Left colon (tissue), 2 donors: ENCODE measurements at places on chromosomes 6 and 20.

DNA sequence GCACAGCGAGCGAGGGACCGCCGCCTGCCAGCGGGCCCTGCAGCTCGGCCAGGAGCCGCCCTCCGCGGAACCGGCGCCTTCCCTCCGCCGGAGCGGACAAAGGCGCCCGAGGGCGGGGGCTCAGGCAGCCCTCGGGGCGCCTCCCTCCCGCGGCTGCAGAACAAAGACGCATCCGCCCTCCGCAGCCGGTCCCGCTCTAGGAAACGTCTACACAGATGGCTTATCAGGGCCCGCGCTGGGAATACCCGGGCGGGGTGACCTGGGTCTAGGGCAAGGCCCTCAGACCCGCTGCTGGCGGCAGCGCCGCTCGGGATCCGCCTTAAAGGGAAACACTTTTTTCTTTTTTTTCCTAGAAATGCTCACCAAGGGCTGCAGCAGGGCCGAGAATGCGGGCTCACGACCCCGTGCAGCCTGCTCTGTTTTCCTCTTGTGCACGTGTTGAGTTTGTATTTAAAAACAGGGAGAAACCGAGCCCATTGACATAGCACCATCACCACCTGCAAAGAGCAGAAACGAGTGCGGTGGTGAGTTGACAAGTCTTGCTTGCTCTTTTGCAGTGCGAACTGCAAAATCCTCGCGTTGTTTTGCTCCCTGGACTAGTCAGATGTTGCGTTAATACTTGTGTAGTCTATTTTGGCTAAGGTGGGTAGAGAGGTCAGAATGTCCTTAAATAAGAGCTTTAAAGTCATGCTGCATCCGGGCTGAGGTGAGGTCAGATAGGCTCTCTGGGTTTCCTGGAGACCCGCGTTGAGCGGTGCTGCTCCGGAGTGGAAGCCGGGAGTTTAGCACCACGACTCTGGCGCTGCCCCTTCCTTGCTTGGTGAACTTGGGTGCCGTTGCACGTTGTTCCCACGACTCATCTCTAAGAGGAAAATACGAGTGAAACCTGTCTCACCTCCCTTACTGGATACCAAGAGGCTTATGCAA is 1.1 kb upstream of the RPS6KA2 start:
- DNase-seq, result peak; percentile 76

GRCh38 chr20:57996465-57996864 is 232.0 kb downstream of the ANKRD60 start:
- peak; percentile 30 for DNase-seq

GRCh38 chr20:33875055-33875454 is 63.9 kb downstream of the CHMP4B start:
- peak; percentile 51 for DNase-seq

GRCh38 chr6:111625461-111626391 is 20.0 kb upstream of the TRAF3IP2 start:
- DNase-seq, result no peak

DNA sequence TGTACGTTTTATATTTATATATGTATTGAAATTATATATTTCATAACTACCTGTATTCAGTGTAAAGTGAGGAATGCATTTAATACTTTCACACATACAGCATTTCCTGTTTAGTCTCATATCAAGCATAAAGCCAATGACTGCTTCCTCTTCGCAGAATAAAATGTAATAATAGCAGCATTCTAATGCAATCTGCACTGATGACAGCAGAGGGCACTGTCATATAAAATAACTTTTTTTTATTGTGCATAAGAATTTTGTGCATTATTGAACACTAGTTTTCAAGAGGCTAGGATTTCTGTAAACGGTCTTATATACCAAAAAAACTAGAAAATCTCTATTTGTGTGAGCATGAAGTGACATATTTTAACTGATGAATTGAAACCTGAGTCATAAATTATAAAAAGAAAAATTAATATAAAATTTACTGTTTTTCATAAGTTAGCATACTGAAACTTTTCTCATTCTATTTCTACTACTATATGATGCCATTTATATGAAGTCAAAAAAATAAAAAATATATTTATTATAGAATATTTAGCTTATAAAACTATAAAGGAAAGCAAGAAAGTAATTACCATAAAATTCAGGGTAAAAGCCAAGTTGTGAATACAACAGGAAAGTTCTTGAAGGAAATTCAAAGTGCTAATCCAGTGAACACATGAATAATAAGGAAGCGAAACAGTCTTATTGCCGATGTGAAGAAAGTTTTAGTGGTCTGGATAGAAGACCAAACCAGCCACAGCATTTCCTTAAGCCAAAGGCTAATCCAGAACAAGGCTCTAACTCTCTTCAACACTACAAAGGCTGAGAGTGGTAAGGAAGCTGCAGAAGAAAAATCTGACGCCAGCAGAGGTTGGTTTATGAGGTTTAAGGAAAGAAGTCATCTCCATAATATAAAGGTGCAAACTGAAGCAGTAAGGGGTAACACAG is 36.3 kb downstream of the RNF146 start:
- DNase-seq, result no peak

DNA sequence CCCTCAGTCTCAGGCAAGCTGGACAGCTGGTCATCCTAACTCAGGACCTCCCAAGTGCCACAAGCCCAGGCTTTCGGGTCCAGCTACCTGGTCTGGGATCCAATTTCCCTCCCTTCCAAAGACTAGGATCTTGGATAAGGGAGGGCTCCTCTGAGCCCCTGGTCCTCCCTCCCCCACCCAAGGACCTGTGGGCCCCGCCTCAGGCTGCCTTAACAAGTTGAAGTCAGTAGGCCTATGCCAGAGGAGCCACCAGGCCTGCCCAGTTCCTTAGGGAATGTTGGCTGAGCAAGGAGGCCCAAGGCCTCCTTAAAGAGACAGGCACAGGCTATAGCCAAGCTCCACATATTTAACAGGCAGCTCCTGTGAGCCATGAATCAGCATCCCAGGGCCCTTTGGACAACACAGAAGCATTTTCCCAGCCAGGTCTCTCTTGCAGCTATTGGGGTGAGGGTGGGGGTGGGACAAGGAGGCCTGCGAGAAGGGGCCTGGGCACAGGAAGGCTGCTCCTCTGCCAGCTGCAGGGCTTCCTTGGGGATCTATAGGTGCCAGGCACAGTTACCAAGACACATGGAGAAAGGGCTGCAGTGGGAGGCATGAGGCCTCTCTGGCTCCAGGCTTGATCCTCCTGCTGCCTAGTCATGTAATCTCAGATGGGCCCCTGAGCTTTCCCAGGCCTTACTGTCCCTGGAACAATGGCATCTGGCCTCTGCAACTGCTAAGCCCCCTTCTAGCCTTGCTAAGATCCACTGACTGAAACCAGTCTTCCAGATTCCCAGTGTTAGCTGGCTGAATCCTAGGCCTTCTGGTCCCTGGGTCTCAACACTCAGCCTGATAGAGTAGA is 27.4 kb upstream of the NOL4L start:
- no peak for DNase-seq

GRCh38 chr6:147341486-147341885 is 137.3 kb downstream of the STXBP5 start:
- DNase-seq, result peak; percentile 69

DNA sequence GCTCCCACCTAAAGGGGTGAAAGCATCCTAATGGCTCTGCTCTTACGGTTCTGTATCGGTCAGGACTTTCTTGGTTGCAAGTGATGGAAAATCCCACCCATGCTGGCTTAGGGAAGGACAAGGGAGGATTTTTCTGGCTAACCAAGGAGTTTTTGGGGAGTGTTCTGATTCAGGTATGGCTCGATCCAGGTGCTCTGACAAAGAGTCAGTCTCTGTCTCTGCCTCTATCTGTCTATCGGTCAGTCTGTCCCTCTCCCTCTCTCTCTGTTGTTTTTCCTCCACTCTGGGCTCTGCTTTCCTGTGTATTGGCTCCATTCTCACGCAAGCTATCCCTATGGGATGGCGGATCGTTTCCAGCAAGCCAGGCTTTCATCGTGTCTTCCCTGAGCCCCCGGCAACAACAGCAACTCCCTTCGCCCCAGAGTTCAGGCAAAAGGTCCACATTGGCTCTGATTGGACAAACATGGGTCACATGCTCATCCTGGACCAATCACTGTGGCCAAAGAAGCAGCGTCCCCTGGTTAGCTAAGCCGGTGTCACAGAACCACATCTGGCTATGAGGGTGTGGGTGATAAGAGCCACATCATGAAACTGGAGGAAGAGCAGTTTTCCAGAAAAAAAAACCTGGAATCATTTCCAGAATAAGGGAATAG is 160.3 kb downstream of the BMP7 start:
- no peak for DNase-seq

DNA sequence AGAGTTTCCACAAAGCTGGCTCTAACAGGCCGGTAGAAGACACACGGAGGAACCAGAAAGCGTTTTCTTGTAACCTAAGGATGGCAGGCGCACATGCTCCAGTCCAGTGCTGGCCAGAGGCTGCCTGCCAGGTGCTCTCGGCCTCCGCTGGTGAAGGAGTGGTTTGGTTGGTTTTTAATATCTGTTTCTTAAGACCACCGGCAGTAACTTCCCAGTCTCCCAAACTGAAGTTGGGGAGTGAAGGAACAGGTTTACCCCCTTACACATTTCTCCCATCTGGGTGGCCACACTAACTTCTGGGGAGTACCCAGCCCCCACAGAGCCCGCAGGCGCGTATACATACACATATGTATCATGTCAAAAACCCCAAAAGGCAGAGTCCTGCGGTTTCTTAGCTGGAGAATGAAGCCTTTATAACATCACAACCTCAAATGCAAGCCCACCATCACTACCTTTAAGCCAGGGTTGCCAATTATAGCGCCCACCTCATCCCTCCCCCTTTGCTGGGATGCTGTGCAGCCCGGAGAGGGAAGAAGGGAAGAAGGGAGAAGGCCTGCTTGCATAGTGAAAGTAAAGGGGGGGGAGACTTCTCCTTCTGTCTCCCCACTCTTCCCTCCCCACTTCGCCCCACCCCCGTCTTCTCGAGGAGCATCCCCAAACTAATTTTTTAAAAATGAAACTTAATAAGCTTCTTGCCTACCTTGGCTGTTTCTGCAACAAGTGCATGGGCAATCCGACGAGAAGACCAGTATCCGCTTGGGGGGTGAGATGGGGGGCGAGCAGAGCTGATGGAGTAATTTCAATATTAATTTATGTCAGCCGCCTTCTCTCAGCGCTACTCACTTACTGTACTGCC is 1.0 kb downstream of the TRERF1 start:
- peak; percentile 18 for DNase-seq

DNA sequence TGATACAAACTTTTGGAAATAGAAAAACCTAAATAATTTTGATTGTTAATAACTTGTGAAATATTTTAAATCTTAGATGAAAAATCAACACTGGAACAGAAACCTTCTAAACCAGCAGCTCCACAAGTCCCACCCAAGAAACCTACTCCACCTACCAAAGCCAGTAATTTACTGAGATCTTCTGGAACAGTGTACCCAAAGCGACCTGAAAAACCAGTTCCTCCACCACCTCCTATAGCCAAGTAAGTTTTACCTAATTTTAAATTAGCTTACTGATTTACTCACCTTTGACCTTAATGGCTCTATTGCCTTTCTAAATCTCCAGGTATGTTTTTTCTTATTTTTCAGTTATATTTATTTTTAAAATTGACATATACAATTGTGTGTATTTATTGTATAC is 102.6 kb upstream of the ADGRF4 start:
- peak; percentile 63 for DNase-seq

- no peak for DNase-seq
Measured at GRCh38 chr20:53652090-53652858, 58.6 kb upstream of the ZNF217 start.

DNA sequence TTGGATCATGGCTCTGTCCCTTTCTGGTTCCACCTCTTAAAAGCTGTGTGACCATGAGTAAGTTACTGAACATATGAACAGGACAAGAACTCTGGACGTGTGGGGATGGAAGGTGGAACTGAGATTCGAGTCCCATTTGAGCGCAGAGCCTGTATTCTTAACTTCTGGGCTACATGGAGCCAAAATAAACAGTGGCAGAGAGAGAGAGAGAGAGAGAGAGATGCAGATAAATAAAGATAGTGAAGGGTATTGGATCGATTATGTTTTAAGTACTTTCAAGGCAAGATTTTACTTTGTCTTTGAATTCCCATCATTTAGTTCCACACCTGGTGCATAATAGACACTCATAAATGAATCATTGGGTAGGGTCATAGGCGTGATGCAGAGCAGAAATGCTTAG is 39.7 kb downstream of the SLC35D3 start:
- no peak for DNase-seq

DNA sequence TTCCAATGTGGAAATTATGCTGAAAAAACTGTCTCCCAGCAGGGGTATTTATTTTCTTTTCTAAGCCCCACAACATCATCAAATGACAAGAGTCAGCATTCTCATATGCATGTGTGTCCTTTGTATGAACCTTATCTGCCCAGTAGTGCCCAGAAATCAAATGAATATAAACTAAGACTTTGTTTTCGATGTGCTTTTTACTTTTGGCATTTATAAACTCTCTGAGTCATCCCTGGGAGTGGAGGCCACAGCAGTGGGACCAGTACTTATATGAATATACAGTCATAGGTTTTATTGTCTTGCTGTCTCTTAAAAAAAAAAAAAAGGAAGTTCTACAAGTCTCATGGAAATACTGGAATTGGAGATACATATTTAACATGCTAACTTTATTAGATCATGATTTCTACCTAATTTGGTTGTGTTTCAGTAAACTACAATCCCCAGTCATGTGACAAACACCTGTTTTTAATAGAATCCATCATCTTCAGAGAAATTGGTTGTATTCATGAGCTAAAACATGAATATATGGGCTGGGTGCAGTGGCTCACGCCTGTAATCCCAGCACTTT is 99.2 kb upstream of the TMEM181 start:
- DNase-seq, result no peak

GRCh38 chr20:40275738-40276137 is 413.3 kb downstream of the MAFB start:
- no peak for DNase-seq

GRCh38 chr20:36463212-36464061 is 77.9 kb upstream of the MYL9 start:
- DNase-seq, result no peak

GRCh38 chr6:148358196-148358785 is 15.7 kb downstream of the SASH1 start:
- no peak for DNase-seq

DNA sequence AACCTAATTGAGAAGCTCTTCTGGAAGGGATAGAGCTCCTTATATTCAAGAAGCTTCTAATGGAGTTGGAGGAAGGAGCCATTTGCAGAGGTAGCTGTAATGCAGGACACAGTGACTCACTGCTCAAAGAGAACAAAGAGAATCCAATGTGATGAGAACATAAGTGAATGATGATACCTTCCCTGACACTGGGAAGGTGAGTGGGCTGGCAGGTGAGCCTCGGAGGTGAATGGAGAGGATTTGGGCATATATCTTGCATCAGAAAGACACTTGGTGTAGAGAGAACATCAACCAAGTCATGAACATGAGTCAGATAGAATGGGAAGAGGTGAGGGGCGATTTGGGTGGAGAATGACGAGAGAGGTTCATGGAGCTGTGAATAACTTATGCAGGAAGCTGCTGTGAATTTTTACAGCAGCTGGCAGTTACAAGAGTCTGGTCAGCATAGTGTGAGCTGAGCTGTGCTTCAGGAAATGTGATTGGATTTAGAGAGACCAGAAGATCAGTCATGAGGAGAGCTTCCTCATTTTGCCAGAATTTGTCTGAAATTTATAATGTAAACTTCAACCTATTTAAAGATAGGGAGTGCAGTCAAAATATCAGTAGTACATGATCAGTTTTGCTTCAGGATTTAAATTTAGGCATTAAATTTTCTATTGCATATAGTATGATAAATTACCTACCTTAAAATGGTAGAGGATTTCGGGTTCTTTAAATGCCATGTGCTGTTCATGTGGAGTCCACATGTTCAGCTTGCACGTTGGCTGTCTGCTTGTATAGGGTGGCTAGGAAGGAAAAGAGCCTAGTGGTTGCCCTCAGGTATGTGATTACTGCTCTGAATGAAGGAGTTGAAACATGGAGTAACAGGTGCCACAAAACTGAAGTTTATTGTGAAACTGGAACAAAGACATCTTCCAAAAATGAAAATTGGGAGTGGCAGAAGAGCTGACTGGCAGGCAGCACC is 59.2 kb upstream of the KIF25 start:
- no peak for DNase-seq
